ENCODE measurements at places on chromosomes 4 and X.

- DNase-seq, result no peak
Measured at GRCh38 chrX:154443479-154443910, 446 bp upstream of the FAM50A start.

- no peak for DNase-seq
Measured at GRCh38 chrX:154795016-154795415, 10.3 kb downstream of the MPP1 start.

DNA sequence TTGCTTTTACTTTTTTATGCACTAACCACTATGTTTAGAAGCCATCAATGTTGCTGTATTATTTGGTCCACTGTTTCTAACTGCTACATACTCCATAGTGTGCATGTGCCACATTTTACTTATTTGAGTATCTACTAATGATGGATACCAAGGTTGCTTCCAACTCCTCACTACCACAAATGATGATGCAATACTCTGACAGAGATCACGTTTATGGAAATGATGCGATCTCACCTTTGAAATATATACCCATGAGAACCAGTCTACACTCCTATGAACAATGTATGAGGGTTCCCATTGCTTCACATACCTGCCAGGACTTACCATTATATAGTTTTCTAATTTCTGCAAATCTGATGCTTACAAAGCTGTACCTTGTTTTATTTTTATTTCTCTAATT, 44.2 kb downstream of the HUWE1 start:
- DNase-seq, result no peak

DNA sequence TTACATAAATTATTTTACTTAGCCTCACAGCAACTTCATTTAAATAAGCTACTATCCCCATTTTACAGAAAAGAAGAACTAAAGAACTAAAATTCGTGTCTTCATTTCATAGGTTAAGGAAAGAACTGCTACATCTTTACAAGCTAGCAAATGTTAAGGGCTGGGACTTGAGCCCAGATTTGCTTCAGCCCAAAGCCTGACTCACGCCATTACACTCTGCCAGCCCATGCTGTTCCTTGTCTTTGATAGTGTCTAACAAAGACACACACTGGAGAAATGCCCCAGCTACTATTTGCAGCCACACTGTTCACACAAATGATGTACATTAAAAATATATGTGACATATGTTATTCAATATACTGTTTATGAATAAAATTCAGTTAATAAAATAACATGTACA, 29.0 kb upstream of the ERVMER34-1 start:
- no peak for DNase-seq

DNA sequence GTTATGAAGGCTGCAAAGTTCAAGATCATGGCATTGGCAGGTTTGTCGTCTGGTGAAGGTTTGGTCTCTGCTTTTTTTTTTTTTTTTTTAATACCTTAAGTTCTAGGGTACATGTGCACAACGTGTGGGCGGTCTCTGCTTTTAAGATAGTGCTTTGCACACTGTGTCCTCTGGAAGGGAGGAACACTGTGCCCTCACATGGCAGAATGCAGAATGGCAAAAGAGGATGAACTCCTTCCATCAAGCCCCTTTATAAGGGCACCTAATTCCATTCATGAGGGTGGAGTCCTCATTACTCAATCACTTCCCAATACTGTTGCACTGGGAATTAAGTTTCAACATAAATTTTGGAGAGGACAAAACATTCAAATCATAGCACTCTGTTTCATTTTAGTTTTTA, 101.4 kb downstream of the GLRA2 start:
- DNase-seq, result no peak

GRCh38 chr4:7867191-7867590, 72.5 kb downstream of the AFAP1 start:
- no peak for DNase-seq

- DNase-seq, result no peak
Measured at GRCh38 chrX:39772057-39772832, 325.5 kb downstream of the BCOR start.

DNA sequence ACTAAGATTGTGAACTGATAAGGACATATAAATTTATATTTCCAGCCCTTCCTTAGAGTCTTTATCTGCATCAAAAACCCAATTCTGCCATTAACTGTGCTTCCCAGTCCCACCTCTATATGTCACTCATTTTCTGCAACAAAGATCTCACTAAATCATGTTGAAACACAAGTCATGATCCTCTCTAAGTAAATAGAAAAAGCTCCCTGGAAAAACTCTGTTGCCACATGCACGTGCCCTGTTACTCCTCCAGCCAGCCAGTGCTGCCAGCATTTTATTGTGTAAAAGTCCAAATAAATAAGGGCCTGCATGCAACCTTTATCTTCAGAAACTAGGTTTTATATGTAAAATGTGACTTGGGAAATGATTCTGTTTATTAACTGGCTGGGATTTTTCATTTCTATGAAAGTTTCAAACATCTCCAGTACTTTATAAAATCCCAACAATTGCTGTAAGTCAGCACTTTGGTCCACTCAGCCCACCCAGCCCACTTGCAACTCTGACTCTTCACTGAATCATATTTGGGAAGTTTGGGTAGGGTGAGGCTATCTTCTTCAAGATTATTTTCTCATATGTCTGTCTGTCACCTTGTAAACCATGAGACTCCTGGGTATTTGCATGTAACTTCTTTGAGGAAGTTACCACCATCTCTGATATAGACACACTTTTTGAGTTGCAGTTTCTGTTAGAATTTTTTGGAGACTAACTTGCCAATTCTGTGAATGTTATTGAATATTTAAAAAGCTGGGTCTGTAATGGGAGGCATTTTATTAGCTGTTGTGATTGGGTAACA, 40.0 kb upstream of the SMARCA5 start:
- DNase-seq, result no peak

GRCh38 chrX:101081231-101081630, 2.6 kb downstream of the TMEM35A start:
- no peak for DNase-seq

DNA sequence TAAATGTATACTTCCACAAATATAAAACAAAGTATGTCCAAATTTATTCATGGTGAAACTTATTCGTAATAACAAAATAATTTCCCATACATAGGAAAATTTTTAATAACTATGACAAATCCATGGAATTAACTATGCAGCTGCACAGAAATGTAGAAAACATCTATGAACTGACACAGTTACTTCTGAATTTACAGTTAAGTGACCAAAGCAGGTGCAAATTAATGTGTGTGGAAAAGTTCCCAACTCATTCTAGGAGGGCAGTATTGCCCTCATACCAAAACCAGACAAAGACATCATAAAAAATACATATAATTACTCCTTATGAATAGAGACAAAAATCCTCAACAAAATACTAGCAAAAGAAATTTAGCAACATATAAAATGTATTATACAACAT, 12.5 kb downstream of the LDOC1 start:
- DNase-seq, result no peak

DNA sequence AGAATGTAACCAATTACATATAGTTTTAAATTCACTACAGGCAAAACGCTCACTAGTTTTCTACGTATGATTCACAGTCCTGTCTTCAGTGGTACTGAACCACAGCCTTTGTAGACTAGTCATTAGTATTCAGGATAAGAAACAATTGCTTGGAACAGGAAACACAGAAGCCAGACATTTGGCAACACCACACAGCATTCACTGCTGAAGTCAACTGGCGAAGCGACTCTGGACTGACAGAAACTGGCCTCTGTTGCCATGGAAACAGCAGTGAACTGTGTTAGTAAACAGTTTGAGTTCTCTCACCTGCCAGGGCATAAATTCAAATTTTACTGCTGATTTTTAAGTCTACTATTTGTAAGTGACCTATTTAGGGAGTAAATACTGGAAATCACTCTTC, 57.6 kb downstream of the MAPK10 start:
- no peak for DNase-seq

DNA sequence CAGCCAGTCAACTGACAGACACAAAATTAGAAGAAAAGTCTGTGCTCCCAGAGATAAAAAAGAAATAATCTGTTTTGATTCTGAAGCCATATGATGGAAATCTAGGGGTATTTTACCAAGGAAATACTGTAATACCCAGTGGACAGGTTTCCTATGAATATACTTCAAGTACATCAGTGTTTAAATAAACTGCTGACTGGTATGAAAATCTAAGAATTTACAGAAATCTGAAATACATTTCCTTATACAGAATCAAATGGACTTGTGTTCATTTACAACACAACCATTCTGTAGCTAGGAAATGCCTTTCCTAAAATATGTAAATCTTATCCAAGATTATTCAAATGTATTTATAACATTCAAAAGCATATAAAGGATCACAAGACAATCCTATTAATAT, 13.4 kb downstream of the YTHDC1 start:
- no peak for DNase-seq

GRCh38 chrX:49995795-49996455, 73.5 kb downstream of the CLCN5 start:
- no peak for DNase-seq

GRCh38 chr4:89929425-89930159, 34.9 kb downstream of the MMRN1 start:
- no peak for DNase-seq

DNA sequence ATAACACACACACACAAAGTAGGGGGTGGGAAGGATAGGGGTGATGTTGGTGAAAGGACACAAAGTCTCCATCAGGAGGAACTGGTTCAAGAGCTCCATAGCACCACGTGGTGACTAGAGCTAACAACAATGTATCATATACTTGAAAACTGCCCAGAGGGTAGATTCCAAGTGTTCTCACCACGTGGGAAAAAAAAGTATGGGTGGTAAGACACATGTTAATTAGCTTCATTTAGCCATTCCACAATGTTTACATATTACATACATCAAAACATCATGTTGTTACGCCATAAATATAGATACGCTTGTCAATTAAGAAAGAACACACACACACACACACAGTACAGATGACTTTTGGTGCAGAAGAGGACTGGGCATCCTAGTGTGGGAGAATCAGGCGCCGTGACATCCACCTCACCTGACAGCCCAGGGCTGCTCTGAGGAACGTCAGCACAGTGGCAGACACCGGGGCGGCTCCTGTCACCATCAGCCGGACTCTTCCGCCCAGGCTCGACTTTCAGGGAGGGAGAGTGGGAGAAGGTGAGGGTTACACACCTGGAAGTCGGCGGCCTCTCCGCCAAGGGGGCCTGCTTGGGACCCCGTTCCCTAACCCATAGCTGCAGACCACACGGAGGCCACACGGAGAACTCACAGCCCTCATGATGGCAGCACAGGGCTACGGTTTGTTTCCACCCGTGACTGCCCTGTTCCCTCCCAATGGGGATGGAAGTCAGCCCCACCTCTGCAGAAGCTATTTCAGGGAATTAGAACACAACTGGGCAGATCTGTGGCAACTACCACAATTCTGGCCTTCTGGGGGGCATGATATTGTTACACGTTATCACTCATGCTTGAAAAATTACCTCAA, 31.8 kb upstream of the CENPU start:
- DNase-seq, result no peak

GRCh38 chr4:149605601-149606378, 209.9 kb downstream of the IQCM start:
- DNase-seq, result no peak

DNA sequence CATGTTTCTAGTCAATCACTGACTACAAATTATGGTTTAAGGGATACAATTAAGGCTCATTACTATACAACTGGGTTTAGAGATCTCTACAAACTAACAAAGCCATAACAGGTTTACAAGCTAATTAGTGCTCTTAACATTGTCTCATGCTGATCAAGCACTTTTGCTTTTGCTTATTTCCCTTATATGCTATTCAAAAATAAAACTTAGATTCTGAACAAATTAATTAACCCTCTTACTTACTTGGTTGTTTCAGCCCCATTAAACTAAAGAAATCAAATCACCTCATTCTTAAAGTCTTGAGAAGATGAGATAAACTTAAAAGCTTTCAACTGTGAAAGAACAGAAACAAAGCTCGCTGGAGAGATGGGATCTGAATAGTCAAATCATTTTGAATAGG, 2024.5 kb upstream of the ADGRL3 start:
- no peak for DNase-seq

DNA sequence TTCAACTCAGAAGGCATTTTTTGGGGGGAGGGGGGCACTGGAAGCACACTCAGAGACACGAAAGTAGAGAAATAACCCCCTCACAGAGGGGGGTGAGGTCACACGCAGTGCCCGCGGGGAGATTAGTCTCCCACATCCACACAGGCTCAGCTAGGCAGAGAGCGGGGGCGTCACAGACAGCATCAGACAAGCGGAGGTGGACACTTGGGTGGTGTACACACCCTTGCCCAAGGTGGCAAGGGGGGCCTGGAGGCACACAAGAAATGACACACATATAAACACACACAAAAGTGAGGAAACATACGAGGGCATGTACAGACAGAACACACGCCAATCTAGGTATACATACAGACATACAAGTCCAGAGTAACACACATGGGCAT, 637 bp upstream of the SYN1 start:
- DNase-seq, result no peak

- peak; percentile 0 for DNase-seq
Measured at GRCh38 chrX:71181558-71181909, 36.9 kb downstream of the NLGN3 start.

DNA sequence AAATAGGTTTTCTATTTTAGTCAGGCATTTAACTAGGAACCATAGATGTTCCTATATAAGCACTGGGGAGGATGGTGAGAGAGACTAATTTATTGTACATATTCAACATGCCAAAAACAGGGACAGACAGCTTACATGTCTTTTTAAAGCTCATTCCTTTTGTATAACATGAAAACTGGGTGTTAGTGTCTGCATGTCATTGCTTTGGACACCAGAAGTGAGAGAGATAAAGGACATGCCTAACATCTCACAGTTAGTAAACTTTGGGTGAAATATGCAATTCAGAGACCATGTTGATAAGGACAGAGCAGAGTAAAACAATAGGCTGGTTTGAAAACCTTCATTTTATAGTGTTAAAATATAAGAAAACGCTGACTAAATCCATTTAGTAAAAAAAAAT, 860.0 kb upstream of the LCORL start:
- no peak for DNase-seq

DNA sequence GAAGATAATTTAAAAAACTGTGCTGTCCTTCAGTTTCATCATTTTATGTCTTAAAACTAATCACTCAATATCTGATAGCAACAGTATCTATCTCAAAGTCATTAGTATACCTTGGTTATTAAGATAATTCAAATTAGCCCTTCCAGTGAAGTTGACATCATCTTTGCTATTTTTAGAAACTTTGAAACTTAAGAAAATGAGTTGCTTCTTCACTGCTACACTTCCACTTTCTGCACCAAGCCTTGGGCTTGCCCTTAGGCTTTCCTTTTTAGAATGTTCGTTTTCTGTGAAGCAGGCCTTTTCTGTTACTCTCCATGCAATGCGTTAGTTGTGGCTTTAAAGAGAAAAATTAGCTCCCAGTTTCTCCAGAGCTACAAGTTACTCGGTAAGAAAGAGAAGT, 4.4 kb upstream of the VAMP7 start:
- no peak for DNase-seq

GRCh38 chrX:141175786-141176185, 1.1 kb downstream of the LDOC1 start:
- no peak for DNase-seq

DNA sequence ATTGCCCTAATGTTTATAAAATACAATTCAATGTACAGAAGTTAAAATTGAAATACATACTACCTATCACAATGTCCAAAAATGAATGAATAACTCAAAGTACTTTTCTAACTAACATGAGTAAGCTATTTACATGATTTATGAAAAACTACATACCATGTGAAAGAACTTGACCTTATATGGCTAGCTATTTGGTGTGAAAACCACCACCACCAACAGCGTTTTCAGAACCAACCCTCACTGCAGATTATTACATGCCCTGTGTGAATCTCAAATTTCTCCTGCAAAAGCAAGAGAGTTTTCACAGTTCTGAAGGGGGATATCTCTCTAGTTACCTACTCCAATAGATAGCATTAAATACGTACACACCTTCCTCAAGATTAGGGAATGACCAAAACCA, 198.5 kb downstream of the SPATA18 start:
- no peak for DNase-seq

All from brain pericyte (primary cell).